ENCODE measurements at places on chromosomes 7 and 10. TPM values are rescaled to one million over a fixed set of nuclear protein-coding genes. Genes with fewer than 3 reads are reported as not detected.

MBL2 gene
- total RNA-seq: not detected

SYPL1 gene
- 141 TPM for total RNA-seq

CYP2C19 gene
- 0.14 TPM for total RNA-seq

HKDC1 gene
- total RNA-seq: 0.49 TPM

RHOBTB1 gene
- 4.8 TPM for total RNA-seq

IL15RA gene
- 2.6 TPM for total RNA-seq

AKR1E2 gene
- 1.4 TPM for total RNA-seq

PTER gene
- total RNA-seq: 5.7 TPM

MOGAT3 gene
- not detected for total RNA-seq

RINT1 gene
- 15.6 TPM for total RNA-seq

TMEM236 gene
- 0.07 TPM for total RNA-seq

LRRC18 gene
- total RNA-seq: not detected

THSD7A gene
- total RNA-seq: not detected

MINDY3 gene
- 14.2 TPM for total RNA-seq

STEAP2 gene
- total RNA-seq: 9.1 TPM

CYP2W1 gene
- total RNA-seq: 13.1 TPM

Data from airway epithelial cell (primary cell).